ENCODE measurements at places on chromosomes 4 and X.

- DNase-seq: no peak
These were observed 167.5 kb downstream of the DCTD start for GRCh38 chr4:182749667-182750167.

DNA sequence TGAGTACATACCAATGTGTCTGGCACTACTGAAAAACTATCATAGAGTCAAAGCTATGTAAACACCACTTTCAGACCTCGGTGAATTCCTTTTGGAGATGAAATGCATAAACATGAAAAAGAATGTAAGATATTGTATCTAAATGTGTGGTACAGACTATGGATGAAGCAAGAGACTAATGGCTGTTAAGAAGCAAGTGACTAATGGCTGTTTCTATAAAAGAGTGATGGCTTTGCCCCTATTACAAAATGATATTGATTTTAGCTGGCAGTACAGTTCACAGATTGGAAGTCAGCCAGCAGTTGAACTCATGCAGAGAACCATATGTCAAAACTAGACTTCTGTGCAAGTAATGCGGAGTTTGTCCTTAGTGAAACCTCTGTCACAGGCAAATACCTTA, 359.3 kb downstream of the GRXCR1 start:
- no peak for DNase-seq

GRCh38 chrX:13081395-13082205, 37.2 kb upstream of the FAM9C start:
- DNase-seq: no peak

- DNase-seq: no peak
These were observed 2127.3 kb upstream of the AGA start for GRCh38 chr4:179569549-179569948.
